HL-60 (cell line): ENCODE measurements at places on chromosomes 2 and 18.

GRCh38 chr2:201642579-201643215, 606 bp downstream of the TMEM237 start:
- DNase-seq, result peak; percentile 76

DNA sequence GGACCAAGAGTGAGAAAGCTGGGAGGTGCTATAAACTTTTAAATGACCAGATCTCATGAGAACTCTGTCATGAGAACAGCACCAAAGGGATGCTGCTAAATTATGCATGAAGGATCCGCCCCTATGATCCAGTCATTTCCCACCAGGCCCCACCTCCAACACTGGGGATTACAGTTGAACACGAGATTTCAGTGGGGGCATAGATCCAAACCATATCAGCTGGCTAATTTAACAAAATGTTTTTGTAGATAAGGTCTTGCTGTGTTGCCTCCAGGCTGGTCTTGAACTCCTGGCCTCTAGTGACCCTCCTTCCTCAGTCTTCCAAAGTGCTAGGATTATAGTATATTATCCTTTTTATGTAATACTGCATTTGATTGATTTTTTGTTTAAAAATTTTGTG, 56.0 kb downstream of the NBEAL1 start:
- no peak for DNase-seq

- no peak for DNase-seq
Measured at GRCh38 chr2:68352651-68353391, 12.3 kb upstream of the PLEK start.

GRCh38 chr2:233531955-233532354, 34.6 kb downstream of the USP40 start:
- DNase-seq, result no peak

GRCh38 chr2:43537137-43537536, 58.7 kb downstream of the THADA start:
- no peak for DNase-seq

DNA sequence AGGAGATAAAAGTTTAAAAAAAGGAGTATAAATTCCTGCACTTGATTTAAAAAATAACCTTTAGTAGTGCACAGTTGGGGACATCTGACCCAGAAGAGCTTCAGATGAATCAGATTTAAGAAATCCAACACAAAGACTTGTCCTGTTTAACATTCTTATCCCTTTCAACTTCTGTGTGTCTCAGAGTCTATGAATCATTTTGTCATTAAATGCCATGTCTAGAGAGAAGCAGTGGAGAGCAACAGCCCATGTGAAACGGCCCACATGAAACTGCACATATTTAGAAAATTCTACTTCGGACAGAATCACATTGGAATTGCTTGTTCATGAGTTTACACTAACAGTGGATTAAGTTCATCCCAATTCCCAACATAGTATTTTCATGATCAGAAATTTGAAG, 278.6 kb downstream of the SLC8A1 start:
- no peak for DNase-seq

DNA sequence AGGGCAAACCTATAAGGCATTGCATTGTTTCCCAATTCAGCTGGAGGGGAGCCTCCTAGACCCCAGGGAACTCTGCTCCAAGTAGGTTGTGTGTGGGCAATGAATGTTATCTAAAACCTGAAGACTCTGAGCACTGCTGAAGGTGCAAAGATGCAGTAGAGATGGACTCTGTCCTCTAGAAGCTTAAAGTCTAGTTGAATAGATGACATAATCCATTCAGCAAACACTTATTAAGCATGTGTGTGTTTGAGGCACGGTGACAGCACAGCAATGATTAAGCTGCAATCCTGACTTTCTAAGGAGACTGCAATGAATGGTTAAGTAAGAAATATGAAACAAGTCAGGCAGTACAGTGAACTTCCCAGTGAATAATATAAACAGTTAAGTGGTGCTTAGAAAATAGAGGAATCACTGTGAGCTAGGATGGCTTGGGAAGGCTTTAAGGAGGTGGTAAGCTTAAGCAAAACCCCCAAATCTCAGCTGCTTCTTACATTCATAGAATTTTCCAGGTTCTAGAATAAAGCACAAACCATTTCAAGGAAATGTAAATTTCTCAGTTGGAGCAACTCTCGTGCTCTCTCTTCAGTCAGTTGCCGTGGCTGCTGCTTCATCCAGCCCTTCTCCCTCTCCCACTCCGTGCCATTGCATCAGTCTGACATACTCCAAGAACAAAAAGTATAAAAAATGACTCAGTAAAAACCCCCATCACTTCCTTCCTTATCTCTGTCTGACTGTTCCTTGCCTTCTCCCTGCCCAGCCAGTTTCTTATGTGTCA, 19.1 kb downstream of the MXD1 start:
- peak; percentile 46 for DNase-seq

- no peak for DNase-seq
Measured at GRCh38 chr2:196747400-196747799, 52.1 kb downstream of the GTF3C3 start.

- no peak for DNase-seq
Measured at GRCh38 chr2:175107146-175107545, 60.9 kb downstream of the ATF2 start.

DNA sequence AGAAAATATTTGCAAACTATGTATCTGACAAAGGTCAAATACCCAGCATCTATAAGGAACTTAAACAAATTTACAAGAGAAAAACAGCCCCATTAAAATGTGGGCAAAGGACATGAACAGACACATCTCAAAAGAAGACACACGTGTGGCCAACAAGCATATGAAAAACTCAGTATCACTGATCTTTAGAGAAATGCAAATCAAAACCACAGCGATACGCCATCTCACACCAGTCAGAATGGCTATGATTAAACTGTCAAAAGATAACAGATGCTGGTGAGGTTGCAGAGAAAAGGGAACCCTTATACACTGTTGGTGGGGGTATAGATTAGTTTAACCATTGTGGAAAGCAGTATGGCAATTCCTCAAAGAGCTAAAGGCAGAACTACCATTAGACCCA, 64.3 kb upstream of the RBMS1 start:
- no peak for DNase-seq

DNA sequence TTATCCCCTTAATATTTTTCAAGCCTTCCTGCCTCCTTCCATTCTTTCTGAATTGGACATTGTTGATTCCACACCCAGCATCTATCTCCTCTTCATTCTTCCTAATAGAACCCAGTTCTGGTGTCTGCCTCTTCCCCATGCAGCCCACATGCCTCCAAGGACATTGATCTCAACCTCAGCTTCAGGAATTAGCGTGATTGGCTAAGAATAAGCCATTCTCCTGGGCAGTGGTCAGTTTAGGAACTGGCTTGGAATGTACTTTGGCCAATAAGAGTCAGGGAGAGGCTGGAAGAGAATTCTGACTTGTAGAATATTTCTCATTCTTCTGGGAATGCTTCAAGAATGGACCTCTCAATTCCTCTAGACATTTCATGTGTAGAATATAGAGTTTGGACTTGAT, 25.9 kb upstream of the GCC2 start:
- no peak for DNase-seq

GRCh38 chr18:27447451-27447881, 262.4 kb upstream of the CHST9 start:
- DNase-seq, result no peak

DNA sequence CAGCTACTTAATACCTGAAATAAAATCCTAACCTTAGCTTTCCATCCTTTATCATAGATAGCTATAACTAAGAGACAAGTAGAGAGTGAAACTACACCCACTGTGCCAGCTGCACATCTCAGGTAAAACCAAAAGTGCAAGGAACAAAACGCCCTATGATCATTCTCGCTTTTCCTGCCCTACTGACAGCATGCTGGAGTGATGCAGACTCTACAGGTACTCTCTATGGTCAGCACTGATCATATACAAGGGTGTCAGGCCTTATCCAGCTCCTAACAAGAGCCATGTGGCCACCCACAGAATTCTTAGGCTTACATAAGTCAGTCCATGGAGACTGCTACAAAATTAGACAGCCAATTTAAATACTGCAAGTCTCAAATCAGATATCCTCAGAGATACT, 45.6 kb downstream of the REV1 start:
- no peak for DNase-seq

DNA sequence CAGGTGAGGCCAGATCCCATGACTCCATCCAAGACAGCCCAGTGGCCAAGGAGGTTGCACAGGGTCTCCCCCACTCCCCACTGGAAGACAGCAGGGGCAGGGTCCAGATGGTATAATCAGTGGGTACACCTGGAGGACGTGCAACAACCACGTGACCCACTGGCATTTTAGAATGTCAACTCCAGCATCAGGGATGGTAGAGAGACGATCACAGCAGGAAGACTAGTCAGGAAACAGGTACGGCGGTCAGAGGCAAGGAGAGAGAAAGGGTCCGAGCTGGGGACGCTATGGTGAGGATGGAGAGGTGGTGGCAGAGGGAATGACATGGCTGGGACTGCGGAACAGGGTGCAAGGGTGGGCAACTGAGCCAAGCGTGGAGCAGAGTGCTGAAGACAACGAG, 23.0 kb downstream of the SERTAD2 start:
- DNase-seq, result no peak

- no peak for DNase-seq
Measured at GRCh38 chr18:2657788-2658458, 2.4 kb downstream of the SMCHD1 start.

GRCh38 chr18:398935-399630, 101.4 kb downstream of the COLEC12 start:
- no peak for DNase-seq

GRCh38 chr2:19746611-19747309, 155.0 kb downstream of the TTC32 start:
- DNase-seq, result no peak

- peak; percentile 29 for DNase-seq
Measured at GRCh38 chr2:15058015-15058720, 425.7 kb downstream of the LRATD1 start.

GRCh38 chr18:33711514-33711913, 133.5 kb downstream of the ASXL3 start:
- no peak for DNase-seq

- DNase-seq, result no peak
Measured at GRCh38 chr2:26300234-26300925, 45.6 kb upstream of the SELENOI start.

GRCh38 chr2:239095460-239096081, 247.7 kb downstream of the TWIST2 start:
- no peak for DNase-seq

GRCh38 chr2:85354286-85355072, at the start of the genes ELMOD3 and RETSAT:
ELMOD3 (plus strand) TSS chr2:85354769; CDS start chr2:85357199, 2,430 bp downstream.
RETSAT (minus strand) TSS chr2:85354528; CDS start chr2:85354507, 21 bp downstream.
- peak; percentile 99 for DNase-seq

DNA sequence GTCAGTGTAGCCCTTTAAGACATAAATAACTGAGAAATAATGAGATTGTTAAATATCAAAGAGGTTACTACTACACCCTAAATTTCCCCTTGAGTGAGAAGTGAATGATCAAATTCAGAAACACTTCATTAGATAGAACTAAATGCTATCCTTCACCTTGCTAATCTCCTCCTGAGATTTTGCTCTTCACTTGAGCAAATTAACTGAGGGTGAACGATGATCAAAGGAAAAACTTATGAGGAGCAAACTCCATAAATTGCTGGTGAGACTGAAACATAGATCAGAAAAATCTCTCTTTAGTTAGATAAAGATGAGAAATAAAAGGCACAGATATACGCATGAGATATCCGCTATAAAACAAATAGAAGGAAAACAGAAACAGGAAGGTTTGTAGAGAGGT, 63.1 kb upstream of the TANC1 start:
- no peak for DNase-seq

DNA sequence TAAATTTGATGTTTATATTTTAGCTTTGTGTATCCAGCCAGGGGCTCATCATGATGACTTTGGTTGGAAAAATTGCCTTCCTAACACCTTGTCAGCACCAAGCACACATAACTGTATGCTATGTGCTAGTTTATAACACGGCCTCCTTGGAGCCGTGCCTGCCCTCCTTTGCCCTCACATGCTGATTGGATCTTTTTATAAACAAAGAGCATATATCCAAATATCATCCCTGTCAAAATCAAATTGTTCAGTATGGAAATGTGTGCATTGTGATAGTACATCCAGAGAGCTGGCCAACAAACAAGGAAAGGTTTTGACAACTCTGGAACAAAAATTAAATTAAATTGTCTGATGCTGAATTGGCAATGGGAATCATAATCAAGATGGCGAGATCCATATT, 241.5 kb downstream of the DCDC2C start:
- no peak for DNase-seq

DNA sequence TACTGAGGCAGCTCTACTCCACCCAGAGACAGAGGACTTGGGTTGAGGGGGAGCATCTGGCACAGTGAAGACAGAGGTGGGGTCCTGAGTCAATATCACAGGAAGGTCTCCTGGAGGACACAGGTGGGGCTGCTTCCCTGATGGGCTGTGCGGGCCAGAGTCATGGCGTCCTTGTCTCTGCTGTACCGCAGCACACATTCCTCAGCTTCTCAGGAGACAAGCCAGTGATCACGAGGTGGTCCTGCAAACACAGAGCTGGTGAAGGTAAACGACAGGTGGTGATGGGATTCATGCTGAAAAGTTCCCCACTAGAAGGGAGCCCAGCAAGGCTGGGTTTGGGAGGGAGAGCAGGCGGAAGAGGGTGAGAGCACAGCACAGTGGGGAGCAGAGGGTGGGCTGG, 9.7 kb downstream of the TCF23 start:
- no peak for DNase-seq

- DNase-seq, result no peak
Measured at GRCh38 chr2:234751275-234751973, 200.4 kb upstream of the SH3BP4 start.

- peak; percentile 61 for DNase-seq
Measured at GRCh38 chr2:237858294-237859081, 935 bp upstream of the RAMP1 start.
